Activated naive CD4-positive, alpha-beta T cell (primary cell): ENCODE measurements at places on chromosomes 7 and 10.

DNA sequence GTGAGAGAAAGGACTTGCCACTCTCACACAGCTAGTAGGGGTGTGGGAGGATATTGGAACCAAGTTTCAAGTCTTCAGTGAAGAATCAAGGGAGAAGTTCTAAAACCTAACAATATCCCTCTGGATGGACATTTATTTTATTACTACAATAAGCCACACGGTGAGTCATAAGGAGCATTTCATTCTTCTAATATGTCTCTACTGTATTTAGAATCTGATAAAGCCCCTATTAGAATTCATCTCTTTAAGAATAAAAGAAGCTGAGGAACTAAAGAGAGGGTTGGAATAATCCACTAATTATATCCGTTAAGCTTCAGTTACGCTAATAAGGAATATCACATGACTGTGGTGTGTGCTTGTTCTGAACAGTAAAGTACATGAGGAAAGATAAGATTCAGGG lies 40.9 kb upstream of the ATRNL1 start:
- no peak for DNase-seq

GRCh38 chr10:19862811-19863515 lies 46.7 kb downstream of the PLXDC2 start:
- no peak for DNase-seq

DNA sequence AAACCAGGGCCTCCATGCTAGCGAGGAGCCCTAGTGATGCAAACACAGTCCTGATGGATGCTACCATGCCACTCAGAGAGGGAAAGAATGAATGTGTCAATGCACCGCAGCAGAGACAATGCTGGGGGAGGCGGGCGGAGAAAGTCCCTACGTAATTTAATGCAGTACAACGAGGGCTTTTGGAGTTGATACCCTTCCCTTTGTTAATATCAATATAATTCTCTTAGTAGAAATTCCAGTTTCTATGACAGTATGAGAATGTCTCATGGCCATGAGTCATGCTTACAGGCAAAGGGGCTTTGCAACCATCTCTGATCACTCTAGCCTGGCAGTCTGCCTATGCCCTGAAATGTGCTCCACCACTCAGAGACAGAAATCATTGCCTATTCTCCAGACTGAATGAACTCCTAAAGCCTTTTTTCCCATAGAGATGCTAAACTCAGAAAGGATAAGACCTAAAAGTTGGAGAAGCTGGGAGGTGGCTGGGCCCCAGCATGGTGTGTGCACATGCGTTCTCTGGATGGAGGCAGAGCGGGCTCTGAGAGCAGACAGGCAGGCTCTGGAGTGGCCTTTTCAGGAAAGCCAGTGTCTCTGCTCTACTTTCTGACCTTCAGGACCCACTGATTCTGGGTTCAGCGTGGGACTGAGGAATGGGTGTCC lies 20.3 kb upstream of the GIMAP2 start:
- DNase-seq, result no peak

GRCh38 chr10:25382029-25382810 lies 207.4 kb downstream of the GPR158 start:
- no peak for DNase-seq

DNA sequence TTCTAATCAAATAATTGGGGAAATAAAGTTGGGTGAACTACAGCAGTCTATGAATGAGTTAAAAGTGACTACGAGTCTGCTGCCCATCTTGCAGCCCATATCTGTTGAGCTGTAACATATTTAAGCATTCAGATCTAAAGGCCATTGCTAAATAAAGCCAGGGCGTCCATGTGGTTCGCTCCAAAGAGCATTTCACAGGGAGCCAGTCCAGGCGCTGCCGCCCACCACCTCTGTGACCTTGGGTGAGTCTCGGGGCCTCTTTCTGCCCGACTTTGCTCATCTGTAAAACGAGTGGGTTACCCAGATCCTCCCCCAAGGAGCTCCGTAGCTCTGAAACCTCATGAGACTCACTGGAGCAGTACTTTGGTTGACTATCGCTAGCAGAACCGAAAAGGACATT lies 223.1 kb downstream of the CUX1 start:
- DNase-seq, result no peak

GRCh38 chr7:122887198-122887597 lies 938 bp upstream of the CADPS2 start:
- no peak for DNase-seq

- DNase-seq, result no peak
Observed at GRCh38 chr10:10850214-10850613, 167.5 kb upstream of the CELF2 start.

- DNase-seq, result no peak
Observed at GRCh38 chr7:158322616-158323530, 264.8 kb downstream of the PTPRN2 start.

- no peak for DNase-seq
Observed at GRCh38 chr10:101079874-101080273, 18.1 kb downstream of the KAZALD1 start.

- no peak for DNase-seq
Observed at GRCh38 chr7:112252141-112252540, 45.6 kb downstream of the ZNF277 start.

DNA sequence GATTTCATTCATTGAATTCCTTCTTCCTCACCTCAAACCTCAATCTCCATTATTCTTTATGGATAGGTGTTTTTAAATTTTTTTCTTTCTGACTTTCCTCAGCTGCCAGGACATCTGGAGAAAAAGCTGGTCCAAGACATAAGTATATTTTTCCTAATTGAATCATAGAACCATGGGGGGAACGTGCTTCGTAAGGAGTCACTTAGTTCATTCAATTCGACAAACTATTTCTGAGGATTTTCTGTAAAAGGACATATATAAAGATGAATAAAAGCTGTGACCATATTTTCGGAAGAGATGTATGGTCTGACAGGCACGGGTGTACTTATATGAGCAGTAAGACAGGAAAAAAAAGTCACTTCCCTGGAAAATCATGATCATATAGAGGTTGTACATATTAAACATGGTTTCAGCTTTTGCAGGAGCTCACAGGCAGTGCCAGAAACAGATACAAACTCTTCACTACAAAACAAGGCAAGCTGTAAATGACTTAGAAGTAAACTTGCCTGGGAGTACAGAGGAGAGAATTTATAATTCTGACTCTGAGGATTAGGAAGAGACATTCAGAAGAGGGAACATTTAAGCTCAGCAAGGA lies 88.2 kb upstream of the EGR2 start:
- DNase-seq, result no peak

- no peak for DNase-seq
Observed at GRCh38 chr10:93143281-93143680, 69.6 kb downstream of the CYP26A1 start.
